IPS DF 19.7 (cell line): ENCODE measurements at places on chromosomes 4 and X.
A peak's percentile ranks its signal among the peaks of the same experiment; 100 is the strongest.

- peak; percentile 40 for DNase-seq
Observed at GRCh38 chr4:114807759-114808404, 209.3 kb downstream of the UGT8 start.

GRCh38 chr4:70177090-70177489 is 18.4 kb upstream of the ODAM start:
- no peak for DNase-seq

DNA sequence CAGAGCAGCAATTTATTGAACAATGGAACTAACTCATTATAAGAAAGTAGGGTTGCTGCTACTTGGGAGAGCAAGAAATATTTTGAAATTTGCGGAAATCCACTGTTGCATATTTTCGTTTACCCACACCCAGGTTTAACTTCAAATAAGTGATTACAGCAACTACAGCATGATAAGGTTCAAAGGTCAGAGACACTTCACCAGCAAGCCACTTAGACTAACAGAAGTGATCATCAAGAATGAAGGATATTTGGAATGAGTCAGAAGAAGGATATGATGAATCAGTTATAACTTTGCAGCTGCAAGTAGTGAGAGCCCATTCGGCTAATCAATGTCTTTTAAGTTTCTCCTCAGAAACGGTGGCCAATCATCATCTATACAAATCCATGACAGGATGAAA is 199.3 kb downstream of the TMA16 start:
- no peak for DNase-seq

GRCh38 chr4:113317523-113317922 is 268.1 kb downstream of the ANK2 start:
- DNase-seq: no peak

DNA sequence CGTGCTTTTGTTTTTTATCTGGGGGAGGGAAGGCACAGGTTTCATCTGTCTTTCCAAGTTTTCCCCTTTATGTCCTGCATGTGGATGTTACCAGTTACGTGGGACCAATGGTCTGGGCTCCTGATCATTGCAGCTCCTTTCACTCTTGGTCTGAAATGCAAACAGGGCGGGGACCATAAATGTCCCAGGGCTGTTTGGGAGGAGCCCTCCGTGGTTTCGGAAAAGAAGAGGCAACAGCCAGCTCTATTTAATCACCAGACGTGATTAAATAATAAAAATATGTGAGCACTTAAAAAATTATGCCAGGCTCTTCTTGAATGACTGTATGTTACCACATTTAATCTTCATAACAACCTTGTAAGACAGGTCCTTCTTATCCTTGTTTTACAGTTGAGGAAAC is 30.8 kb upstream of the C1GALT1C1 start:
- no peak for DNase-seq

DNA sequence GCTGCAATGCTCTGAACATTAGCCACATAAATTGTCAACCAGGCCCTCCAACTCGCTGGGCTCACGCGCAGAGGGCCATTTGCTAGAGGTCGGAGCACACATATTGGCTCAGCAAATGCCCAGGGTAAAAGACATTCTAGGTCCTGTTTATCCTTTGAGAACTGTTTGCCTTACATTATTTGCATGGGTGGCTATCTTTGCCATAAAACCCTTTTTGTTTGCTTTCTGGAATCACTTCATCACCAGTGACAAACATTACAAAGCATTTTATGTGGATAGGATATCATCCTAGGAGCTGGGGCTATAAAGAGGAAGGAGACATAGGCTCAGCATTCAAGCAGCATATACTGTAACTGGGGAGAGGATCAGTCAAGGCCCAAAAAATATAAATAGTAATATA is 149.2 kb upstream of the RAI2 start:
- no peak for DNase-seq

GRCh38 chr4:78776729-78777575 is 802 bp downstream of the BMP2K start:
- DNase-seq: no peak

DNA sequence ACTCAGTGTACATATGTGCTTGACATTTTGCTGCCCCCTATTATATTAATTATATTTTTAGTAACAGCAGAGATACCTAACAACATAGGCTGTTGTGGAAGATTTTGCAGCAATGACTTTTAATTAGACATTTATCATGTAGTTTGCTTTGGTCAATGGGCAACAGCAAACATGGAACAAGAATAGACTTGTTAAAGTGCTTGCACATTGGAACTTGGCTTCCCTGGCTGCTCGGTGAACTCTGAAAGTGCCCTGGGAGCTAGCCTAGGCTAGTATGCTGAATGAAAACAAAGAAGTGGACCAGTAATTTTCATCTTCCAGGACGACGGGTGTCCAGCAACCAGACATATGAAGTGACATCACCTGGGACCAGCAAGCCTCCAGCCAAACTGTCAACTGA is 1157.1 kb downstream of the ARAP2 start:
- no peak for DNase-seq

- no peak for DNase-seq
Observed at GRCh38 chr4:43330288-43330687, 437.8 kb downstream of the GRXCR1 start.

GRCh38 chrX:42759881-42760280 is 18.1 kb downstream of the PPP1R2C start:
- no peak for DNase-seq

- no peak for DNase-seq
Observed at GRCh38 chr4:142875117-142875516, 29.0 kb upstream of the INPP4B start.

DNA sequence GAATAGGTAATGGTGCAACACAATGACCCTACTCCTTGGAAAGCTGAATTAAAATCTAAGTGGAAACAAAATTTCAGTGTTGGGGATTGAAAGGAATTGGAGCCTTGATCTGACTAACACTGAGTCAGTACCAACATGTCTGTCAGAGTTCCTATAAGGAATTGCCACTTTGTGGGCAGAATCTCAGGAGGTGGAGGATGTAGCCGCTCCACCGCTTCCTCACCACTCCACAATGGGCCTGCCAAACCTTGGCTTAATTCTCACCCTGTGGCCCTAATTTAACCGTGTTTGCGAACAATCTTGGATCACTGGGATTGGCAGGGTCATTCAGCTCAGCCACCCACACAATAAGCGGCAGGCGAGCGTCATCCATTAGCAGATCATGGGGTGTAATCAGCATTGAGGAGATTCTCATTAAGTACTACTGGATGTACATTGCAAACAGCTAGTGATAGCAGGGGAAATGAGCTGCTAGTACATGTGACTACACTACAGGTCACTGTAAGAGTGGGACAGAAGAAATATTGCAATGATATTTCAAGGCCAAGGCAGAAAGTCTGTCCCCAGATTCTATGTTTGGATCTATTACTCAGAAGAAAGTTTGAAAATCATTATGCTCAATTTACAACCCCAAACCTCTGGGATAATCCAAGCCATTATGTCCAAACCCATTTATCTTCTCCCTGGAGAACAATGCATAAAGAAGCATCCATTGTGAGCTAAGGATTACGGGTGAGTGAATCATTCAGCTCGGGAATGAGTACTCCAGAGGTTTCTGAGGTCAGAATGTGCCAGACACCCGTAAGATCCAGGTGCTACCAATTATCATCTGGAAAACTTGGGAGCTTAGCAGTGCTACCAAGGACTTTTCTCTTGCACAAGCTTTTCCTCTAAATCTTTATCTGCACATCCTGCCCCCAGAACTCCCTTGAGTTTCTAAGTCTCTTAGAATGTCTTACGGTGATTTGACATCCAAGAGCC is 5.8 kb downstream of the SRPX start:
- DNase-seq: no peak

DNA sequence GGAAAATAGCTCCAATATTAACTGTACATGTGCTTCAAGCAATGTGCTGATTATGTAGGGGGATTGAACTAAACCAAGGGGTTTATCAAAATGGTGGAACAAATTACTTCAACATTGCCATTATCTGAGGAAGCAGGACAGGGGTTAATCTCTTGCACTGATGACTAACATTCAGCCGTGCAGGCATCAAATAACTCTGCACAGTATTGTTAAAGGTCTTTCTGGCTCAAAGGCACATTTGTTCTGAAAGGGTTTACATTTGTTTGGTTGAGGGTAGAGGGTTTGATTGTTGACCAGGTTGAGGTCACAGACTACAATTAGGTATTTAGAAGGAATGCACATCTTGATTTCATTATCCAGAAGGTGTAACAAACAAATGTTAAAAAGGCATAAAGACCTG is 32.2 kb upstream of the CCSER1 start:
- DNase-seq: no peak

DNA sequence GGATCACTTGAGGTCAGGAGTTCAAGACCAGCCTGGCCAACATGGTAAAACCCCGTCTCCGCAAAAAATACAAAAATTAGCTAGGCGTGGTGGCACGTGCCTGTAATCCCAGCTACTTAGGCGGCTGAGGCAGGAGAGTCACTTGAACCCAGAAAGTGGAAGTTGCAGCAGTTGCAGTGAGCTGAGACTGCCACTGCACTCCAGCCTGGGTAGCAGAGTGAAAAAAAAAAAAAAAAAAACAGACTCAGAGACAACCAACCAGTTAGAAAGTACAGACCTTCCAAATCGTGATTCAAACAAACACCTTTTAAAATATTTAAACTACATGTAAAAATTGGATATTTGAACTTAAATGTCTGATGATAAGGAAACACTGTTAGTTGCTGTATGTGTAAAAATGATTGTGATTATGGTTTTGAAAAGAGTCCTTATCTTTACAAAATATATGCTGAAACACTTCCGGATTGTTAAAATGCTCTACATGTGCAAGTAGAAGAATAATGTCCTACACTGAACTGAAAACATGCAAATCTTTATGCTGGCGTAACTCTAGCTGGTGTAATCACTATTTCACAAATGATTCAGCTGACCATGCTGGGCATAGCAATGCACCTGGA is 37.8 kb downstream of the SH3KBP1 start:
- DNase-seq: no peak

DNA sequence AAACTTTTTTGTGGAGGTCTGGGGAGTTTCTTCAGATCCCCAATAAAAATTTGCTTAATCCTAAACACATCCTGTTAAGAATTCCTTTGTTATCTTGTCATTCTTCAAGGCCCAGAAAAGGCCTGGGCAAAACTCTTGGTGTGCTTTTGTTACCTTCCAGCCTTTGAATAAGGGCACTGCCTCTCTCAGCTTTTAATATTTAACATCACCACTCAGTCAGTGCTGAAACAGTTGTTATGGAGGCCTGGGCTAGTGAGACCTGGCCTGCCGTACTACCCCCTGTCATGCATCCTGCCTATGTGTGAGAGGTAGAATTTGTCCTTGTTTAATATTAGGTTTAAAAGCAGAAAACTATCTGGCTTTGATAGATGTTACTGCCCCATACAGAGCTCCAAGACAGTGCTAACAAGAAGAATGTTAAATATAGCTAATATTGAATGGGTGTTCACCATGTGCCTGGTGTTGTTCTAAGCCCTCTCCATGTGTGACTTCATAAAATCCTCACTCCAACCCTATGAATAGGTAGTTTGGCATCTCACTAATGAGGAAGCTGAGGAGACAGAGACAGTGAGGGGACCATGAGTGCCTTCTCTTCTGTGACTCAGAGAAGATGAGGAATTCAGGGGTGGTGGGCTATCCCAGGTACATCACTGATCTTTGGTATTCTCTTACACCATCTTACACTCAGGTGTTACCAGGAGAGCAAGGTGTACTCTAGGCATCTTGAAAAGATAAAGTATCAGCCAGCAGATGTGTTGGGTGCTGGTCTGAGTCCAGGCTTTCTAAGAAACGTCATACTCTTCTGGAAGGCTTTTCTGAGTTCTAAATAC is 6.2 kb downstream of the PPP1R2C start:
- no peak for DNase-seq

GRCh38 chr4:112328734-112329130 is 31.6 kb downstream of the ALPK1 start:
- no peak for DNase-seq

DNA sequence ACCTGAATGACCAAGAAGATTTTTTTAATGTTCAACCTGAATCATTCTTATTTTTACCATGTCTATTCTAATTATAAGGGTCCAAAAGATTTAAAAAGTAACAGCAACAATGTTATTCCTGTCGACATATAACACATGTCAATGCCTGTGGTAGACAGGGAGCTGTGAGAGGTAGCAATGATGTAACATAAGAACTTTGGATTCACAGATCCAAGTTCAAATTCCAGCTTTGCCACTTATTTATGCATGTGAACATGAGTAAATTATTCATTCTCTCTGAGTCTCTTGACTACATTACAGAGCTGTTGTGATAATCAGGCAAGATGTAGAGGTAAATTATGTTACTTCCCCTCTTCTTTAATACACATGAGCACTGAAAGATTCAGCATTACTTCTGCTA is 54.5 kb downstream of the KLHL8 start:
- DNase-seq: no peak

GRCh38 chr4:83252782-83253405 is 31.7 kb downstream of the COQ2 start:
- no peak for DNase-seq

DNA sequence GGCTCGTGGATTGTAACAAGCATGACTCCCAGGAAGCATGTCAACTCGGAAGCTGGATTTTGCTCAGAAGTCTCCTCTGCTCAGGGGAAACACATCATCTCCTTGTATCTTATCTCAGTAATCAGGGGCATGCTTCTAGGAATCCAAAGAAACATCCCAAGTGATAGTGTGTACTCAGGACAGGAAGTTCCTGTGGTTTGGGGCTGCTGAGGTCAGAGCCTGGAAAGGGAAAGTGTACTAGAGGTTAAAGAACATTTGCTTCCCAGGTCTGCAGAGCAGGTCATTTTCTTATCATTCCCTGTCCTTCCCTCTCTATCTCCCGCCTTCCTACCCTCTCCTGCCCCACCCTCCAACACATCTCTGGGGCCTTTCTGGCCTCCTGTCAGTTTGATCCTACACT is 38.8 kb downstream of the SLC34A2 start:
- no peak for DNase-seq
